ENCODE measurements at places on chromosomes 5 and 9.

GRCh38 chr5:110179321-110179720 is 489.6 kb downstream of the MAN2A1 start:
- no peak for DNase-seq

GRCh38 chr5:38241655-38242054 is 16.7 kb upstream of the EGFLAM start:
- no peak for DNase-seq

- peak; percentile 41 for DNase-seq
Measured at GRCh38 chr9:38642951-38643814, 22.8 kb upstream of the ANKRD18A start.

DNA sequence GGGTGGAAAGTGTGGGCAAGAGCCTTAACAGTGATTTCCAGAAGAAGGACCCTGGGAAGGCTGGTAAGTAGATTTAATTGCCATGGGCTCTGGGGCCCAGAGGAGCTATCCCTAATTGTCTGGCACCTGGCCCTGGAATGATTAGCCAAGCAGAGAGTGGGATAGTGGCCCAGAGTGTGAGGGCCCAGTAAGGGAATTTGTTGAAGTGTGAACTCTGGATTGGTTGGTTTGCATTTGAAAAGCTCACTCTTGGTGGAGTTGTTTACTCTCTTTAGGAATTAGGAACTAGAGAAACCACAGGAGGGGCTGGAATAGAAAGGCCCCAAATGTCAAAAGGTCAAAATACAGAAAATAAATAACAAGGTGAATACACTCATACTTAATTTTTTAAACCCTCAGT is 207.1 kb downstream of the GABRG2 start:
- no peak for DNase-seq

DNA sequence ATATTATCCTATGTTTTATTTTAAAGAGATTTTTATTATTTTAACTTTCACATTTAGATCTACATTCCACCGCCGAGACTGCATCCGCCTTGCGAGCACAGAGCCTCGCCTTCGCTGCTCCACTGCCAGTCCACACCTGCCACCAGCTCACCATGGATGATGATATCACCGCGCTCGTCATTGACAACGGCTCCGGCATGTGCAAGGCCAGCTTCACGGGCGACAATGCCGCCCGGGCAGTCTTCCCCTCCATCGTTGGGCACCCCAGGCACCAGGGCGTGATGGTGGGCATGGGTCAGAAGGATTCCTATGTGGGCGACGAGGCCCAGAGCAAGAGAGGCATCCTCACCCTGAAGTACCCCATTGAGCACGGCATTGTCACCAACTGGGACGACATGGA is 8.6 kb upstream of the TBCA start:
- DNase-seq: no peak

DNA sequence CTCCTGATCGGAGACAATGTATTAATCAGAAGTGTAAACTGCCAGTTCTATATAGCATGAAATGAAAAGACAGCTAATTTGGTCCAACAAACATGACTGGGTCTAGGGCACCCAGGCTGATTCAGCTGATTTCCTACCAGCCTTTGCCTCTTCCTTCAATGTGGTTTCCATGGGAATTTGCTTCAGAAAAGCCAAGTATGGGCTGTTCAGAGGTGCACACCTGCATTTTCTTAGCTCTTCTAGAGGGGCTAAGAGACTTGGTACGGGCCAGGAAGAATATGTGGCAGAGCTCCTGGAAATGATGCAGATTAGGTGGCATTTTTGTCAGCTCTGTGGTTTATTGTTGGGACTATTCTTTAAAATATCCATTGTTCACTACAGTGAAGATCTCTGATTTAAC is 22.4 kb downstream of the IL7R start:
- no peak for DNase-seq

- no peak for DNase-seq
Measured at GRCh38 chr5:74070766-74071165, 444.8 kb downstream of the ARHGEF28 start.

GRCh38 chr9:133785753-133786370 is 47.7 kb upstream of the SARDH start:
- no peak for DNase-seq

GRCh38 chr9:129704807-129705206 is 39.4 kb downstream of the PRRX2 start:
- DNase-seq: no peak

DNA sequence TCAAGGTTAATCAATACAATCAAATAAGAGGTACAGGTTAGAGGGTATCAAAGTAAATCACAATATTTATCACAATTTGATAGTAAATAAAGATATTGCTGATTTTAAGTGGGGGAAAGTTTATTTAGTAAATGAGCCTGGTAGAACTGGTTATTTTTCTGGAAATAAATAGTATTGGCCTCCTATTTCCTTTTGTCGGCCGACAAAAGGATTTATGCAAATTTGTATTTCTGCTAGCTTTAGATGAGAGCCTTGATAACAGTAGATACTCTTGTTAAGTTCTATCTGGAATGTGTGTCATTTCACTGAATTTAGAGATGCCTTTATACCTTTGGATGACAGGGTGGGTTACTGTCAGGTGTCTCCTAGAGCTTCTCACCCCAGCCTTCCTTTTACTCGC is 17.8 kb upstream of the SPATA31E1 start:
- no peak for DNase-seq

DNA sequence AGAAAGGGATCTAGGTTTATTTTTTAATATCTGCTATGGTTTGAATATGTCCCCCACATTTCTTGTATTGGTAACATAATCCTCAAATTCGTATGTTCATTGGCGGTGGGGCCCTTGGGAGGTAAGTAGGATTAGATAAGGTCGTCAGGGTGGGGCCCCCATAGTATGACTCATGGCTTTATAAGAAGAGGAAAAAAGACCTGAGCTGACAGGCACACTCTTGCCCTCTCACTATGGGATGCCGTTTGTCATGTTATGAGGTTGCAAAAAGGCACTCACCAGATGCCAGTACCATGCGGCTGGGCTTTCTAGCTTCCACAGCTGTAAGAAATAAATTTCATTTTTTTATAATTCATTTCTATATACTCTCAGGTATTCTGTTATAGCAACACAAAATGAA is 67.3 kb upstream of the SGCD start:
- DNase-seq: no peak

DNA sequence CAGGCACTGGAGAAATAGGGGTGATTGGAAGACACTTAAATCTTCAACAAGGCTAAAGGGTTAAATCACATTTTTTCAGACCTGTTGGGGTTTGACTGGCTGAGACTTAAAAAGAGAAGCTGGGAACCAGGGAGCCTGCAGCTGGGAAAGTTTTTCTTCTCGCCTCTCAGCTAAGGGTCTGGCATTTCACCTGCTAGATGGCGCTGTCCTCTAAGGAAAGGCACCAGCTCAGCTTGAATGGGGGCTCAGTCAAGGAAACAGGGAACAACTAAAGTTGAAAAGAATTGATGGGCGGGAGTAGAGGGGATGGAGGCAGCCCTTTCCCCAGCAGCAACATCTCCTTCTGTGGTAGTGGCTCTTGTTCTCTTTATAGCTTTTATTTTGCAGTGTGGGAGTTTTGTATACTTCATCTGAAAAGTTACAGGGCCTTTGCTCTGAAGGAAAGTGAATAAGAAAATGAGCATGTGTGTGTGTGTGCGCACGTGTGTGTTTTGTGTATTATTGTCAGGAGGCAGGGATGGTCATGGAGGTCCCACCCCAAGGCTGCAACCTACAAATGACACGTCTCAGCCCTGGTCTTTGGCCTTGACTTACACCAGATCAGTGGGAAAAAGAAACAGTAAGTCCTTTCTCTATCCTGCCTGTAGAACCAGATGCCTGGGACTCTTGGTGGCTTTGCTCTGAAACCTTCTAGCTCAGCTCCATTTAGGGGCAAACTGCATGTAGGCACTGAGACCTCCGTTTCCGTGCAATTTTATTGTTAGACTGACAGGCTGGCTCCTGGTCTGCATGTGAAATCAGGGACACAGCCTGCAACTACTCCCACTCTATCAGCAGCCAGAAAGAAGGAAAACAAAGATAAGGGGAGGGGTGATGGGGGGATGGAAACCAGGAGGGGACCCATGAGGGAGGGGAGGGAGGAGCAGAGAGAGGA is 316.2 kb upstream of the CLINT1 start:
- DNase-seq: no peak

GRCh38 chr9:104951487-104951886 is 23.5 kb upstream of the ABCA1 start:
- no peak for DNase-seq

GRCh38 chr5:124148574-124148973 is 597.9 kb downstream of the ZNF608 start:
- no peak for DNase-seq

GRCh38 chr9:76519075-76519835 is 60.3 kb downstream of the GCNT1 start:
- DNase-seq: no peak

DNA sequence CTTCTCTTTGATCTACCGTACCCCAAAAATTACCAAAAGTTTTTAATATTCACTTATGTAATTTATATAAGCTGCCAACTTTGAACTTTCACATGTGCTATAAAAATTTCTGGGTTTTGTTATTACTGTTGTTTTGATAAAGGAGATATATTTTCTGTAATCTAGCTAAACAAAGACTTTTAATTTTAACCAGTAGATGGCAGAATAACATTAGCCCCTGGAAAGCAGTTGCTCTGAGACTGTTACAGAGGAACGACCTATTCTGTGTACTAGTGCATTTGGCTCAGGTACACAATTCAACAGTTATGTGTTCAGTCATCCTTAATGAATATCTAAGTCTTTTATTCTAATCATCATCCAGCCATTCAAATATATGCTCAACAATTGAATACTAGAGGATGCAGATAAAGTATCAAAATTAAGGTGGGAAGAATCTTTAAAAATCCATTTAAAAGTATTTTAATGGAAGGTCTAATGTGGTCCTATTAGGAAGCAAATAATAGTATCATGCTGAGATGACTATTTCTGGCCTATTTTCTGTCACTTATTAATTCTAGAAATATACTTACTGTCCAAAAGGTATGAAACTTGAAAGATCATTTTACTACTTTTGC is 8.6 kb downstream of the KLHL9 start:
- no peak for DNase-seq

DNA sequence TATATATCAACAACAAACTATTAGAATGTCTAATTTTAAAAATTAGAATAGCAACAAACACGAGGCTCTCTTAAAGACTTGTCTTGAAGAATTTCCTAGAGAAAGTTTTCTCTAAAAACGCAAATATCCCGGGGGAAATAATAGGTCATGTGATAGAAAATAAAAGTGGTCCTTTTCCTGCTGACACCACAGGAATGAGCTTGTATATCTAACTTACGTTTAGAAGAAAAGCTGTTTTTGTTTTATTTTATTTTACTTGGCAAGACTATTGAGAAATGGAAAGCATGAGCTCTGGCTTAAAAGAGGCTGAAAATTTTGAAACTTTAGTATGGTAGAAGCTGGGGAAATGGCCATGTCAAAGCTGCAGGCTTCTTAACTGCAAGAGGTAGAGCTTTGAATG is 465.0 kb downstream of the AGTPBP1 start:
- DNase-seq: no peak

DNA sequence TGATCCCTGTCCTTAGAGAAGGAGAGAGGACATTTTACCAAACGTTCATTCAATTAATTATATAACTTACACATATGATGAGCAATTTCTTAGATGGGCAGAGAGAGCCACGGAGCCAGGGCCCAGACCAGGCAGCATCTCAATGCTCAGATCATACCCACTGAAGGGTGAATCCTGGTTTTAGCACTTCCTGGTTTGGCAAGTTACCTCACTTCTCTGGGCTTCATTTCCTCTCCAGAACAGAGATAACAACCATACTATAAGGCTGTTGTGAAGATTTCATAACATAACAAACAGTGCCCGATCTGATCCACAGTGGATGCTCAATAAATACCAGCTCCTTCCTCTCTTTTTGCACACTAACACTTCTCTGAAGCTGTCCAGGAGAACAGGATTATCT is 271.1 kb downstream of the DENND1A start:
- no peak for DNase-seq

- no peak for DNase-seq
Measured at GRCh38 chr5:7078901-7079300, 317.0 kb upstream of the ADCY2 start.

GRCh38 chr5:77924081-77924480 is 147.9 kb upstream of the TBCA start:
- no peak for DNase-seq

DNA sequence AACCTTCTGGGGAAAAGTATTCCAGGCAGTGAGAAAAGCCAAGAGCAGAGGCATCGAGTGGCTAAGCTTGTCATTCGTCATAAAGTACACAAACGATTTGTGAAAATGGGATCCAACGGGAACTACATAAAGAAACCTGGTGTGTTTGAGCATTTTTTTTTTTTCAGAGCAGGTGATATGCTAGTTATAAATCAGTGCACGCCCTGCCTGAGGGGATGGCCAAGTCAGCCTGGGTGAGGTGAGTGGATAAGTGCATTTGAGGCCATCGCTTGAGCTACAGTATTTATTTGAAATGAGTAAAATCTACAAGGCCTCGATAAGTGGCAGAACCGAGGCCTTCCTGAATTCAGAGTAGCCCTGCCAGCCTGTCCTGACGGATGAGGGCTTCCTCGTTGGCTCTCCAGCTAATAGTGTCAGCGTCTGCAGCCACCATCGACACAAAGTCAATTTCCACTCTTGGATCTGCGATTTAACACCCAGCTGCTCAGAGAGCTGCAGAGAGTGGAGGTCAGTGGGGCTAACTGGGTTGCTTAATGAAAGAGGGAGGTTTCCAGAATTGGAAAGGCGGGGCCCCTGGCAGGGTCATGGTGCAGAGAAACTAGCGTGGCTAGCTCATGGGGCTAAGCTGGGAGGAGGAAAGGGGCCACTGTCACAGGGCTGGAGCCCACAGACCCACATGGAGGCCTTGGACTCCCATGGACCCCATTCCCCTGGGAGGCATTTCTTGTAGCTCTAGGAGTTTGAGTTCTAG is 27.3 kb downstream of the PPARGC1B start:
- DNase-seq: no peak

GRCh38 chr5:144510845-144511579 is 340.3 kb downstream of the KCTD16 start:
- DNase-seq: no peak

DNA sequence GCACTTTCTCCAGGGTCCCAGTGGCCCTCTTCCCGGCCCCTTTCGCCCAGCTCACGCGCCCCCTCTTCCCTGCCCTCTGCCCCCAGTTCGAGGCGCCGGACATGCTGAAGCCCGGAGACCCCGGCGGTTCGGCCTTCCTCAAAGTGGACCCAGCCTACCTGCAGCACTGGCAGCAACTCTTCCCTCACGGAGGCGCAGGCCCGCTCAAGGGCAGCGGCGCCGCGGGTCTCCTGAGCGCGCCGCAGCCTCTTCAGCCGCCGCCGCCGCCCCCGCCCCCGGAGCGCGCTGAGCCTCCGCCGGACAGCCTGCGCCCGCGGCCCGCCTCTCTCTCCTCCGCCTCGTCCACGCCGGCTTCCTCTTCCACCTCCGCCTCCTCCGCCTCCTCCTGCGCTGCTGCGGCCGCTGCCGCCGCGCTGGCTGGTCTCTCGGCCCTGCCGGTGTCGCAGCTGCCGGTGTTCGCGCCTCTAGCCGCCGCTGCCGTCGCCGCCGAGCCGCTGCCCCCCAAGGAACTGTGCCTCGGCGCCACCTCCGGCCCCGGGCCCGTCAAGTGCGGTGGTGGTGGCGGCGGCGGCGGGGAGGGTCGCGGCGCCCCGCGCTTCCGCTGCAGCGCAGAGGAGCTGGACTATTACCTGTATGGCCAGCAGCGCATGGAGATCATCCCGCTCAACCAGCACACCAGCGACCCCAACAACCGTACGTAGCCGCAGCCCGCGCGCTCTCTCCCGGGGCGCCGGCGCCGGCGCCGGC is 1.0 kb downstream of the PRDM6 start:
- DNase-seq: peak; percentile 88

GRCh38 chr9:94929369-94929756 is 202.9 kb downstream of the AOPEP start:
- DNase-seq: no peak

GRCh38 chr5:178784391-178784790 is 53.9 kb upstream of the ZNF354A start:
- DNase-seq: no peak

Measured in upper lobe of left lung (tissue), 6 donors.